ENCODE measurements at places on chromosomes 16 and 17.

GRCh38 chr17:37752482-37752881 is 7.6 kb upstream of the HNF1B start:
- DNase-seq: no peak

GRCh38 chr16:2799205-2799858 is 1.1 kb downstream of the PRSS41 start:
- DNase-seq: no peak

DNA sequence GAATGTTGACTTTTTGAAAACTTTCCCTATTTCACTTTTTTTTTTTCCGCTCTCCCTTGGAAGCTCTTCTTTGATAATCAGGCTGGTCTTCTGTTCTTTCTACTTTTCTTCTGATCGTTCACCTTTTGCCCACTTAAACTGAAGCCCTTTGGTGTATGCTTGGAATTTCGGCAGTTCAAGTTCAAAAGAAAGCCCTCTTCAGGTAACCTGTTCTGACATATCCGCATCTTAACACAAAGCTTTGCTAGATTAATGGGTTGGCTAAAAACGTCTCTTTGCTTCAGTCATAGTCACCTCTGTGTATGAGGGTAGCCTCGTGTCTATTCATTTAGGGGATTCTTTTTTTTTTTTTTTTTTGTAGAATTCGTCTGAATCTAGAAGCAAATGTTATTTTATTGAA is 1115.8 kb upstream of the RBFOX1 start:
- DNase-seq: no peak

GRCh38 chr17:80793851-80794267 is 197.8 kb upstream of the CHMP6 start:
- no peak for DNase-seq

- no peak for DNase-seq
These were observed 298.8 kb upstream of the MAF start for GRCh38 chr16:79899316-79899715.

DNA sequence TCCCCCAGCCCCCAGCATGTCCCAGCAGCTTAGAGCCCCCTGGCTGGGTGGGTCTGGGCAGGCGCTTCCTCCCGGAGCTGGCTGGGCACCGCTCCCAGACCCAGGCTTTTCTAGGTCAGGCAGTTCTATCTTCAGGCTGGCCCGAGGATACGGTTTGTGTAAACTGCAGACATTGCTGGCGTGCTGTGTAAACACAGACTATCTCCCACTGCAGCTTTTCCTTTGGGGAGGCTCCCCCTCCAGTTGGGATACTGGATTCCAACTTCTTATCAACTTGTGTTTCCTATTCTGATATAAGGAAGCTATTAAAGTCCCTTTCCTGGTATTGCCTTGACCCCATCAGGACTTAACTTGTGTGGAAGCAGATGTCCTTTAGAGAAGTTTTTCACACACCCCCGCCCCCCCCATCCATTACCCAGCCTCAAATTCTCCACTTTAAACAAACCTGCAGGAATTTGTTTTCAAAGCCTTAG is 18.3 kb upstream of the GNA13 start:
- DNase-seq: no peak

DNA sequence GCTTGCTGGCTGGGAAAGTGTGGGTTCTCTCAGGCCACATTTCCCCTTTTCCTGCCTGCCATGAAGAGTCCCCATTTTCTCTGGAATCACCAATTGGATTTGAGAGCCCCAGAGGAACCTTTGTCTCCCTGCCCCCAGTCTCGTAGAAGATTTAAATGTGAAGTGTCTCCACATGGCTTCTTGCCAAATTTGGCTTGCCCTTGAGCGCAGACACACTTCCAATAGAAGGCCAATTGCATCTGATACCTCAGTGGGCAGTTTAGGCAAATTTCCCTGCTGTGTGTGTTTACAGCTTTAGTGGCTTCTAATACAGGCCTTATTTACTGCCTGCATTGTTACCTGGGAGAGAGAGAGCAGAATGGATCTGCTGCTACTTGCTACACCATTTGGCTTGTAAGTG is 29.7 kb downstream of the CDK5R1 start:
- no peak for DNase-seq

GRCh38 chr16:84390131-84390785 is 21.9 kb downstream of the ATP2C2 start:
- no peak for DNase-seq

GRCh38 chr17:61442878-61443474 is 9.2 kb upstream of the TBX4 start:
- DNase-seq: no peak

GRCh38 chr16:81481207-81481821 is 36.7 kb downstream of the CMIP start:
- no peak for DNase-seq

- no peak for DNase-seq
These were observed 1.5 kb downstream of the SLC35G3 start for GRCh38 chr17:35192708-35193107.

DNA sequence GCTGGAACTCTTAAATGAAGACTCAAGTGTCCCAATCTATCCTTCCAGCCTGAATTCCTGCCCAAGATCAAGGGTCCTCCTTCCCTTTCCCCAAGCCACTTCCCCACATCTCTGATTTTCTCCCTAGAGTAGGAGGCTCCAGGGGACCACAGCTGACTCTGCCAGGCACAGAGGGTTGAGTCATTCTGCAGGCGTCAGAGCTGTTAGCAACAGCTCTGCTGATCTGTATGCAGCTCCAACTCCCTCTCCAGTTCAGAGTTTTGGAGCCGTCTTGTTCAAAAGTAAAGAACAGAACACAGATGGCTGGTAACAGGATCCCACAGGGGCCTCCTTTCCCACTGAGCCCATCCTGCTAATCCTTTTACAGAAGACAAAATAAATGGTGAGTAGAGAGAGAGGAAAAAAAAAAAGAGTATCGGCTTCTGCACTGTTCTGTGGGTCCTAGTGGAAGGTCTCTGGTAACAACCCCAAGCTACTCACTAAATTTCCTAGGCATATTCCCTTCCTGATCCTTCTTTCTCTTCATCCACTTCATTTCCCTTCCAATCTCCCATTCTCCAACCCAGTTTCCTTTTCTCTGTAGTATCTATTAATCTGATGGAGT is 13.4 kb upstream of the TAOK1 start:
- no peak for DNase-seq

- no peak for DNase-seq
These were observed 229.2 kb downstream of the COPRS start for GRCh38 chr17:31629696-31630470.

GRCh38 chr17:67200727-67201301 is 44.2 kb downstream of the HELZ start:
- no peak for DNase-seq

DNA sequence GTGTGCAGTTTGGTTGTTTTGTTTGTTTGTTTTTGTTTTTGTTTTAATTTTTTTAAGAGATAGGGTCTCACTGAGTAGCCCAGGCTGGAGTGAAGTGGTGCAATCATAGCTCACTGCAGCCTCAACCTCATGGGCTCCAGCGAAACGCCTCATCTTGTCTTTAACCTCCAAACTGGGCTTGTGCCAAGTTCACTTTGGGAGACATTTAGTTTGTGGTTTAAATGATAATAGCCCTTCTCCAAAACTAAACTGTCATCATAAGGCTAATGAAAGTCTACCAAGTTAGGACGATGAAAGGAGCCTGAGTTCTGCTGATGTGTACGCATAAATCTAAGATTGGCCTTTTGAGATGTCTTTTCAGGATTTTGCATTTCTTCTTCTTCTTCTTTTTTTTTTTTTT is 6.5 kb upstream of the CARD14 start:
- no peak for DNase-seq

DNA sequence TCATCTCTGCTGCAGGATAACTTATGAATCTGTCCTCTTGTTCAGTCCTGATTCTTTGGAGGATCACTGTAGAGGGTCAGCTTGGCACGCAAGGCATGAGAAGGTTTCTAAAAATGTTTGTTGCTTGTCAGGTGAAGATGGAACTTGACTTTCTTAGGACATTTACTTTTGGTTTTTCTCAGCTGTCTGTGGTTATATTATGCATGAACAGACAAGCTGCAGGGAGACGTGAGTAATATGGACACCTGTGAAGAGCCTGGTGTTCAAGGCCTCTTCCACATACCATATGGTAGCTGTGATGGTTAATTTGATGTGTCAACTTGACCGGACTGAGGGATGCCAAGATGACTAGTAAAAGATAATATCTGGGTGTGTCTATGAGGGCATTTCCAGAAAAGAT is 270.2 kb upstream of the CPHXL start:
- DNase-seq: no peak

DNA sequence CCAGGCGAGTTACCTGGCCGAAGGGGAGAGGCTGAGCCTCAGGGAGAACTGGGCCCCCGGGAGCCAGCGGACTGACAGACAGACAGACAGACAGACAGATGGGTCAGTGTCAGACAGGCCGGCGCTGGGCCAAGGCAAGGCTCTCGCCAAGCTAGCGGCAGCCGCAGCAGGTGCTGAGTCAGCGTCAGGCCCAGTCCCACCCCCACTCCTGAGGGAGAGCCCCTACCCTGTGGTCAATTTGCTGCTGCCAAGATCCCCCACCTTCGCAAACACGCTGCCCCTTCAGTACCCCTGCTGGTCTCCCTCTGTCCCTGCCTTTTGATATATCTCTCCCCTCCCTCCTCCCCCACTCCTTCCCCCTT is 1.5 kb downstream of the FGF11 start:
- DNase-seq: no peak

- peak; percentile 64 for DNase-seq
These were observed 29.6 kb downstream of the ZNF778 start for GRCh38 chr16:89246903-89247733.

- no peak for DNase-seq
These were observed 6.3 kb upstream of the CRYM start for GRCh38 chr16:21284414-21284813.

DNA sequence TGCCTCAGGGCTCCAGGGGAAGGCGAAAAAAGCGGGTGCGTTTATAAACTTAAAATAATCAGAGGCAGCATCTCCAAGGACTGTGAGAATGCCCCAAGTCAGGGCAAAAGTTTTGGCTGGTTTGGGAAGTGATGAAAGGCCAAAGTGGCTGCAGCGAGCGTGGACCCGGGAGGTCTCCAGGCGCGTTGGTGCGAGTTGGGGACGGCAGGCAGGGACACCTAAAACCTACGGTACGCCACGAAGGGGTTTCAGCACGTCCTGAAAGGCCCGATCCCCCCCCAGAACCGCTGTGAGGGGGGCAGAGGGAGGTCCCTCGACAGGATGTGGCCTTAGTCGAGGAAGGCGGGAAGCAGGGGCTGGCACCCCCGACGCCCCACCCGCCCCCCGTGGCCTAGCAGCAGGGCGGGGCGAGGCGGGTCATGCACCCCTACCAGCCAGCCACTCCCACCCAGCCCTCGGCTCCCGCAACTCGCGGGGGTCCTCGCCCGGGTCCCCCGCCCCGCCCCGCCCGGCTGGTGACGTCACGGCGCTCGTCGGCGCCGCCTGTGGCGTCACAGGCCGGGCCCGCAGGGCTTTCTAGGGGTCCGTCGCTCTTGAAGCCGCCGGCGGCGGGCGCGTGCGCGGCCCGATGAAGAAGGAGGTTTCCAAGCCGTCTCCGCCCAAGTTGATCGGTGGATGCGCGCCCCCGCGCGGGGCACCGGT is at the start of gene MYCBPAP:
Gene MYCBPAP, plus strand, starts transcription at position 569 of the 702 bp plus-strand sequence. CDS start 236 bp downstream, outside the sequence.
- no peak for DNase-seq

DNA sequence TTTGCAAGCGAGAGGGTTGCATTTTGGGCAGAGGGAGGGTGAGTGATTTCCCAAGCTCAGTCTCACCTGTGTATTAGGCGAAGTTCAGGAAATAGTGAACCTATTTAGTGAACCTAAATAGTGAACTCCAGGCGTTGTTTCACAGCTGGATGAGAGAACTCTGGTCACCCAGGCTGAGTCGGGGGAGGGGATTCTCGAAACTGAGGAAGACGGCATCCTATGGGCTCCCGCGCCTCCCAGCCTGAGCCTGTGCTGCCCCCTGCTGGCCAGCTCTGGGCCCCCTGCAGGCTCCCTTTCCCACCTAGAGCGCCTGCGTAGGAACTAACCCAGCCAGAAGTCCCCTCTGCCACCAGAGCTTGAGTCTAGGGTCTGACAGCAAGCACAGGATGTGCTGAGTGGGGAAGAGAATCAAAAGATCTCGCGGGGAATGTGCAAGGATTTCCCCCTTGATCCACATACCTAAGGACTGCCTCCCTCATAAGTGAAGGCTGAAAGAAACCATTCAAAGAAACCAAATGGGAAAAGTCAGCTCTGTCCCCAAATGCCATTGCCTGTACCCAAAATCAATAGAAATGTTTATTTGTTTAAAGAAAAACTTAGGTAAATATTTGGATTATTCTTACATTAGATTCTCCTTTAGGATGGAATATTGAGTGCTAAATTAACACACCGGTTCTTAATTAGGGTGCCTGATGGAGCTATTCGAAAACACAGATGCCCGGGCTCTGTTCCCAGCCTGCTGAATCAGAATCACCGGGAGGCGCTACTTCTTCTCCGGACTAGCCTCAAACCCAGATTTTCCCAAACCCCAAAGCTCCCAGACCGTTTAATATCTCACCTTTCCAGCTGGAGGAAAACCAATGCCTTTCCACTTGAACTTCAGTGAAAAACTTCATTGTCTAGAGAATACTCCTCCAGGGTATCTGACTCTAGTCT is 14.8 kb upstream of the MARVELD3 start:
- DNase-seq: peak; percentile 56

DNA sequence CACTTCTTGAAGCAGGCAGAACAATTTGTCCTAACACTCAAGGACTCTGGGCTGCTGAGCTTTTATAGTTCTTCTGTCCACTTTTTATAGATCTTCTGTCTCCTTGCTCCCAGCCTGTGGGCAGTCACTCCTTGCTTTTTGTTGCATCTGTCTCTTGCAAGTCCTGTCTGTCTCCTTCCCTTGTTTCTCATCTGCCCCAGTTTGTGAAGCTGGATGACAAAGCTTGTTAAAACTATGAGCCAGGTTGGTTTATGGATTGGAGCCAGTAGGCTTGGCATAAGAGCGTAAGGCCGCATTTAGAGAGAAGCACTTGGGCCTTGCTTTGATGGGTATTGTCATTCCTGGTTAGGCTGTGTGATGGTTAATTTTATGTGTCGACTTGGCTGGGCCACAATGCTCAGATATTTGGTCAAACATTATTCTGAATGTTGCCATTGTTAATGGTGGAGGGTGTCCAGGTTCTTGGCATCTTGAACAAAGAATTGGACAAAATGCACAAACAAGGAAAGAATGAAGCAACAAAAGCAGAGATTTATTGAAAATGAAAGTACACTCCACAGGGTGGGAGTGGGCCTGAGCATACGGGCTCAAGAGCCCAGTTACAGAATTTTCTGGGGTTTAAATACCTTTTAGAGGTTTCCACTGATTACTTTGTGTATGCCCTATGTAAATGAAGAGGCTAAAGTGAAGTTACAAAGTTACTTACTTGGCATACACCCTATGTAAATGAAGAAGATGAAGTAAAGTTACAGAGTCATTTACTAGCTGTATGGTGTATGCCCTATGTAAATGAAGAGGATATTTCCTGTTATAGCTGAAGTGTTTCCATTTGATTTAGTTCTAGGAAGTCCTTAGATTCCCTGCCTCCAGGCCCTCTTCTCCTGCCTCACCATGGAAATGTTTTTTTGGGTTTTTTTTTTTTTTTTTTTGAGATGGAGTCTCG is 8.0 kb upstream of the CPPED1 start:
- DNase-seq: no peak

- DNase-seq: no peak
These were observed 180.8 kb downstream of the SALL1 start for GRCh38 chr16:50970281-50970680.

Measured in D721Med (cell line).